ENCODE measurements at places on chromosomes 2 and 18.
A peak's percentile ranks its signal among the peaks of the same experiment; 100 is the strongest.

GRCh38 chr2:238911376-238912227 lies 63.7 kb downstream of the TWIST2 start:
- peak; percentile 19 for DNase-seq
- H3K4me3 ChIP-seq: no peak overlapping the region
- H3K36me3 ChIP-seq: no peaks in the 10 kb centered on the region
- H3K27me3 ChIP-seq: no peaks in the 10 kb centered on the region

DNA sequence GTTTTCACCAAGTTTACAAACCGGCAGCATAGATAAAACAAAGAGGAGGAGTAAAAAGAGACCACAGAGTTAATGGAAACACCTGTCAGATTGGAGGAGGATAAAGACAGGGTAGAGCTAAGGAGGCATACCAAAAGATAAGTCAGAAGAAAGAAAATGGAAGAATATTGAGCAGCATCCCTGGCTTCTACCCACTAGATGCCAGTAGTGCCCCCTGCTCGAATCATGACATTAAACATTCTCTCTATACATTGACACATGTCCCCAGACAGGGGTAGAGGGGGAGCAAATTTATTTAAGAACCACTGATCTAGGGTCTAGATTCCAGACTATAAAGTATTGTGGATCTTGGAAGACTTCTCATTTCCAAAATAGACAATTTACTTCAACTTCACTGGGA lies 159.8 kb upstream of the ETAA1 start:
- no peaks in the 10 kb centered on the region for H3K4me1 ChIP-seq
- H3K27ac ChIP-seq: no peak overlapping the region
- H3K27me3 ChIP-seq: no peaks in the 10 kb centered on the region

DNA sequence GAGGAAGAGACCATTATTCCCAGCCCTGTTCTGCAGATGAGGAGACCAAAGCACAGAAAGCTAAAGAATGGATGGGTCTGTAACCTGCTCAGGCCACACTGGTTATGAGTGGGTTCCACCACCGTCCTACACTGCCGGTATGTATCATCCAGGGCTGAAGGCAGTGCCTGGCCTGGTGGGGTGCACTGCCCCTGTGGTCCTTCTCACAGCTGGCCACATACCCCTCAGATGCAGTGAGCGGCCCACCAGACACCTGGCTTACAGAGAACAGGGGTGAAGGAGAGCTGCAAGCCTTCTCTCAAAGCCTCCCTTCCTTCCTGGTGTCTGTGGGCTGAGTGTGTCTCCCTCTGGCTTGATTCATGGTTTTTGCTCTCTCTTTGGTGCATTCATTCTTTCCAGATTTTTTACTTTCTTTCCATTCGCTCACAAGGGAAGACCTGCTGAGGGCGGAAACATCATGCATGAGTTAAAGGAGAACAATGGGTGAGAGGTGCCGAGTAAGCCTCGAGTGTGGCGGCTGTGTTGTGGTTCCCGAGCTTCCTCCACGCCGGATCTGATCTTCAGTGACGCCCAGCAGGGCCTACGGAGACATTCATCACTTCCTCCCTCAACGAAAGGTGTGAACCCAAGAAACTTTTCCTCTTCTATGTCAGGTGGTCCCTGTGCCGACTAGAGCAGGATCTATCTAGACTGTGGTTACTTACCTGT lies 62.1 kb upstream of the REL start:
- peak; percentile 90 for DNase-seq
- peak overlapping the region; percentile 54 for H3K27ac ChIP-seq
- no peak overlapping the region for H3K4me3 ChIP-seq
- H3K27me3 ChIP-seq: no peaks in the 10 kb centered on the region

DNA sequence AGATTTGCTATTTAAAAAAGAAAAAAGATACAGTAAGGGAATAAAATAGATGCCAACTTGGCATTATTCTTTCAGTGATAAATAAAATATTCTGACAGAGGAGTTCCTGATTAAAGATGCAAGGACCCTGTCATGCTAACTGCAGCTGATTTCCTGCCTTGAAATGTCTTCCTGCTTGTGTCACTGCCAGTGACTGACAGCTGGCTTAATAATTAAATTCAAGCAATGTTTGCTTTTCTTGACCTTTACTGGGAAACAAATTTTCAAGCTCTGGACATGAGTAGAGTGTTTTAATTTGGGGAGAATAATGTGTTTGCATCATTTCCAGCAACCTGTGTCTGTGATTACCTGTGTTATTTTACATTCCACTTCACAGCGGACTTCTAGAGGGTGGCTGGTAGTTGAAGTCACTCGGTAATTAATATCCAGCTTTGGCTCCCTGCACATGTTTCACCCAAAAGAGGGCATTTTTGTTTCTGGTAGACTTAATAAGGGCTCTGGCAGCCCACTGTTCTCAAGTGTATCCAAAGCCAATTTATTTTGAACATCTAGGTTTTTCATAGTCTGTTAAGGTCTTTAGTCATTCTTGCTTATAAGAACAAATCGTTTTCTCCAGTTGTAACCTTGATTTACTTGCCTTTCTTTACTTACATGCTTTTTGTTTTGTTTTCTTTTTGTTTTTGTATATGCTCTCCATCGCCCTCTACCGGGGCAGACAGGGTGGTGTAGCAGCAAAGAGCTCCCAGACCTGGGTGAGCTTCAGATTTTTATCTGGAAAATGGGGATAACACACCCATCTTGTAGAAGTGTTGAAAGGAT lies 48.5 kb upstream of the PROKR1 start:
- no peak for DNase-seq
- H3K36me3 ChIP-seq: no peaks in the 10 kb centered on the region
- no peak overlapping the region for H3K27ac ChIP-seq
- no peak overlapping the region for H3K4me3 ChIP-seq

GRCh38 chr18:58095222-58095621 lies 51.2 kb downstream of the NEDD4L start:
- H3K4me1 ChIP-seq: no peaks in the 10 kb centered on the region
- no peak overlapping the region for H3K4me3 ChIP-seq
- no peak for DNase-seq
- no peaks in the 10 kb centered on the region for H3K27me3 ChIP-seq
- H3K27ac ChIP-seq: no peak overlapping the region

DNA sequence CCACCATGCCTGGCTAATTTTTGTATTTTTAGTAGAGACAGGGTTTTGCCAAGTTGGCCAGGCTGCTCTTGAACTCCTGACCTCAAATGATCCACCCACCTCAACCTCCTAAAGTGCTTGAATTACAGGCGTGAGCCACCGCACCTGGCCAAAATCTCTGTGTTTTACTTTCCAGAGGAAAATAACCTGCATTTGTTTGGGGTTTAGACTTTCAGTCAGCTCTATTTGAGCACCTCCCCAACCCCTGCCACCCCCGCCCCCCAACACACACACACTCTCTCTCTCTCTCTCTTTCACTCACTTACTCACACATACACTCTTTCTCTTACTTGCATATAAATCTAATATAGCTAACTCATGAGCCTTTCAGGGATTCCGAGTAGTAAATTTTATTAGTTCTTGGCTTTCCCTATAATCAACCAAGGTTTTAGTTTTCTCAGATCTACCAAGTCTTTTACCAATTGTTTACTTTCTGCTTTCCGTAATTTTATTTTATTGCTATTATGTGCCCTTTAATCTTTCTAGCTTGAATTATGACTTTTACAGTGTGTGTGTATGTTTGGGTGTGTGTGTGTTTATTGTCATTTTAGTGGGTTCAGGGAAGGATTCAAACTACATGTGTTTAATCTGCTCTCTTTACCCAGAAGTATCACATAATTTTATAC lies 24.5 kb downstream of the MFSD6 start:
- H3K4me3 ChIP-seq: no peak overlapping the region
- H3K36me3 ChIP-seq: no peaks in the 10 kb centered on the region
- H3K27ac ChIP-seq: peak overlapping the region; percentile 40
- no peaks in the 10 kb centered on the region for H3K27me3 ChIP-seq

- H3K36me3 ChIP-seq: no peaks in the 10 kb centered on the region
- no peak overlapping the region for H3K27ac ChIP-seq
- no peak for DNase-seq
- no peaks in the 10 kb centered on the region for H3K27me3 ChIP-seq
Observed at GRCh38 chr2:108916796-108917421, 72.1 kb downstream of the EDAR start.

- H3K36me3 ChIP-seq: no peaks in the 10 kb centered on the region
- no peaks in the 10 kb centered on the region for H3K27me3 ChIP-seq
- DNase-seq: no peak
- no peak overlapping the region for H3K27ac ChIP-seq
- no peaks in the 10 kb centered on the region for H3K4me1 ChIP-seq
Observed at GRCh38 chr2:161905389-161906046, 168.5 kb downstream of the DPP4 start.

DNA sequence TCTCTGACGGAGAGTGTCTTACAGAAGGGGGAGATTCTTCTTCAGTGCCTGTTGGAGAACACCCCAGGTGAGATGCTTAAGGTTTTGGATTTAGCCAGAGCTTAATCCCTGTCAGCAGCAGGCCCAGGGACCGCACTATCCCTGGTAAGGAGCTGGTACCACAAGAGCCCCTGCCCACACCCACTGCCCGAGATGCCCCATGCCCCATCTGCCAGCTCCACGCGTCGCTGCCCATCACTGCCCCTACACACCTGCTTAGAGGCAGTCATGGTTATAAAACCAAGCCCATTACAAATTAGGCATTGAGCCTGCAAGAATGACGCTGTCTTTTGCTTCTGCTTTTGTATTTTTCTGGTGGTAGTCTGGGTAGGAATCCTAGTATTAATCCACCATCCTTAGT lies 21.7 kb downstream of the CEP68 start:
- peaks cover 12% of the 10 kb centered on the region for H3K4me1 ChIP-seq
- no peaks in the 10 kb centered on the region for H3K27me3 ChIP-seq
- DNase-seq: no peak
- H3K36me3 ChIP-seq: peaks cover 65% of the 10 kb centered on the region
- H3K4me3 ChIP-seq: no peak overlapping the region

- H3K27ac ChIP-seq: no peak overlapping the region
- no peaks in the 10 kb centered on the region for H3K4me1 ChIP-seq
- no peaks in the 10 kb centered on the region for H3K27me3 ChIP-seq
- no peak overlapping the region for H3K4me3 ChIP-seq
Observed at GRCh38 chr2:239424337-239425045, 23.7 kb upstream of the HDAC4 start.

GRCh38 chr2:69018678-69019095 lies 5.7 kb downstream of the ANTXR1 start:
- H3K4me3 ChIP-seq: no peak overlapping the region
- H3K36me3 ChIP-seq: no peaks in the 10 kb centered on the region
- no peaks in the 10 kb centered on the region for H3K27me3 ChIP-seq
- no peak for DNase-seq

- H3K36me3 ChIP-seq: no peaks in the 10 kb centered on the region
- H3K27ac ChIP-seq: no peak overlapping the region
- no peaks in the 10 kb centered on the region for H3K27me3 ChIP-seq
- no peak for DNase-seq
- no peaks in the 10 kb centered on the region for H3K4me1 ChIP-seq
- no peak overlapping the region for H3K4me3 ChIP-seq
Observed at GRCh38 chr2:219460424-219460926, 25.8 kb downstream of the SPEG start.

DNA sequence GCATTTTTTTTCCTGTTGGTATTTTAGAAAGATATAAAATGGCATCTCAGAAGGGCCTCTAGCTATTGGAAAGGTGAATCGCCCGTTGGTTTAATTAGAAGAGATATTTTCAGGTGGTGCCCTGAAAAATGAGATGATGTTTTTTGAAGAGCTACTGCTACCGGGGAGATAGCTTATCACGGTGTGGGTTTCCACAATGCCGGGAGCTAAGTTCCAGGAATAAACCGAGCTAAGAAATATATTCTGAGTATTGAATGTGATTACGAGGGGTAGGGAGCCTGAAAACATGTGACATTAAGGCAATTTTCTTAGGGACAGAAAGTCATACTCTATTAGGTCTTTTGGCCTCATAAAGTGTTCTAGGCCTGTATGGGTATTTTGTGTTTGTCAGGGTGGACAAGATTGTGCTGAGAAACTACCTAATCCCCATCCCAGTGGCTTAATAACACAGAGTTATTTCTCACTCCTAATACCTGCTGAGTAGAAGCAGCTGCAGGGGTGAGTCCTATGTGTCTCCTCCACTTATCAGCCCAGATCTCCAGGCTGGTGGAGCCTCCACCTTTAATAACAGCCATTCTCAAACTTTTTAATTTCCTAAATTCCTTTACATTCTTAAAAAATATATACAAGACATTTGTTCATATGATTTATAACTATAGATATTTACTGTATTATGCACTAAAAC lies 150.2 kb downstream of the LRRTM1 start:
- no peaks in the 10 kb centered on the region for H3K36me3 ChIP-seq
- DNase-seq: no peak
- H3K4me3 ChIP-seq: no peak overlapping the region
- no peaks in the 10 kb centered on the region for H3K27me3 ChIP-seq
- H3K27ac ChIP-seq: no peak overlapping the region
- no peaks in the 10 kb centered on the region for H3K4me1 ChIP-seq

- no peak for DNase-seq
- H3K36me3 ChIP-seq: no peaks in the 10 kb centered on the region
- no peak overlapping the region for H3K4me3 ChIP-seq
- no peaks in the 10 kb centered on the region for H3K27me3 ChIP-seq
- H3K27ac ChIP-seq: peak overlapping the region; percentile 21
- H3K4me1 ChIP-seq: no peaks in the 10 kb centered on the region
Observed at GRCh38 chr2:37590119-37590571, 81.3 kb downstream of the CDC42EP3 start.
